NCI-H510A treated with DMSO at 0.1 percent for 48 hours (cell line): ENCODE measurements at places on chromosomes 11 and 22.

DNA sequence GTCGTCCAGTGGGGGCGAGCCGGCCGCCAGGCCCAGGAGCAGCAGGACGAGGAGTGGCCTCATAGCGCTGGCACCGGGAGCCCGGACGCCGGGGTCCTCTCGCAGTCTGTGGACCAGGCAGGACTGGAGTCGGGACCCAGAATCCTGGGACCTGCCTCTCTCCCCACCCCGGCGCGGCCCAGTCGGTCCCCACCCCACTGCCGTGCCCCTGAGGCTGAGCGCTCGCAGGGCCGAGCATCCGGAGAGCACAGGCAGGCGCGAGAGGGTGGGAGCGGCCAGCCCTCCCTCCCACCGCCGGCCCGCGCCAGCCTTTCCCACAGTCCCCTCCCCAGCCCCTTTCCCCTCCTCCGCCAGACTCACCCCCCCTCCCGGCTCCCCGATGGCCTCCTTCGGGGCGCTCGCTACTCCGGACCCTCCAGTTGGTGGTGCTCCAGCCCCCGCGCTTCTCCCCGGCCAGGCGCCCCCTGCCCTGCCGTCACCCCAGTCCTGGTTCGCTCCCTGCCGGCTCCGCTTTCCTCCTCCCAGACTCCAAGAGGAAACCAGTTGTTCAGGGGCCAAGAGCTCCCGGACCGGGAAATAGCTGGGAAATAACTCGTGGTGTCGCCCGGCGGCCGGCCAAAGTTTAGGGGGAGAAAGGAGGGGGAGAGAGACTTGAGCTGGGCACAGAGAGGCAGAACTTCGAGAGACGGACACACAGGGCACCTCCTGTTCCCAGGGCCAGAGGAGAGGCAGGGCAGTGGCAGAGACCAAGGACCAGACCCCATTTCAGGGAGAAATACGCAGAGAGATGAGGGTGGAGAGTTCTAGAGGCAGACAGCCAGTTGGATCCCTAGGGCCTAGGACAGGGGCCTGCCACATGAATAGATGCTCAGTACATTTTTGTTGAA, at the start of gene C1QTNF5:
Gene C1QTNF5, minus strand, starts transcription at position 549 of the 887 bp plus-strand sequence. Its CDS starts 486 bp downstream, at position 63.
- DNase-seq: no peak

- no peak for DNase-seq
Observed at GRCh38 chr11:99281331-99281730, 260.6 kb downstream of the CNTN5 start.

DNA sequence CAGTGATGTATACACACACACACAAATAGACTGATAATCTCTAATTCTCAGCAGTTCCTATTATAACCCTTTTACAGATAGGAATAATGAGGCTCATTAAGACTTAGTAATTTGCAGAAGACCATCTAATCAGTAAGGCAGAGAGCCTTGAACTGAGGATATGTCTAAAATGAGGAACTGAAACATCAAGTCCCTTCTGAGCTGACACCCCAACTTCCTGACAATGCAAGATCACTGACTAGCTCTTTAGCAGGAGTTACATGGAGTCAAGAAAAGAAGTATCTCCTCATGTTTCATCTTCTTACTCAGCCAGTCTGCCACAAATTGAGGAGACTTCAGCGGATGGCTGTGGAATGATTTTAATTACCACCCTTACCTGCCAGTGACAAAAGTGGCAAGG, 193.0 kb downstream of the MSANTD4 start:
- DNase-seq: no peak

DNA sequence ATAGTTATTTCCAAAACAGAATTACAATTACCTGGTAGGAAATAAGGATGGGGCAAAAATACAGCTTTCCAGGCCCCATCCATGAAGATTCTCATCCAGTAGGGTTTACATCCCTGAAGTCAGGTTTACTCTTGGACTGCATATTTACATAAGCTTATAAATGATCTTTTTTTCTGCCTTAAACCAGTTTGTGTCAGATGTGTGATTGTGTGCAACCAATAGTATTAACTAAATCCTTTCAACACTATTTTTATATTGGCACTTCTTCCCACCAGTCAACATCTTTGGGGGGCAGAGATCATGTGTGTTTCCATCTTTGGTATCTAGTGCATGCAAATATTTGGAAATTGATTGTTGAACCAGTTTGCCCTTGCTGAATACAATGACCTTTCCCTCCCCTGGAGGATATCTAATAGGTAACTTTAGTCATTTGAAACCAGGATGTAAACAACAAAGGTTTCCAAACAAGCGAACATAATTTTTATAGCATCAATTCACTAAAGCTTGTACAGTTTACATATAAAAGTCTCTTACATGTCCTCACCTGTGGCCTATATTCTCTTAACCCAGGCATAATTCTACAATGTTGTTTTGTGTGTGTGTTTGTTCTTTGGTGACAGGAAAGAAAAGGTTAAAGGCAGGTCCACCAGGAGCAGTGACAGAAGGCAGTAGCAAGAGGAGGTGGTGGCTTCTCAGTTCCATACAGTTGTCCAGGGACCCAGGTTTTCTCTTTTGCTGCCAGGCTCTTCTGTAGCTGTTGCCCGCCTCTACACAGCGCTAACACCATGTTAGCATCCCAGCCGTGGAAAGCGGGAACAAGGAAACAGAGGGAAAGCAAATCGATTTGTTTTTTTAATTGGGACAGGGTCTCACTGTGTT, 1.7 kb upstream of the ME3 start:
- DNase-seq: peak; percentile 63

- no peak for DNase-seq
Observed at GRCh38 chr22:30918761-30919160, 49.8 kb downstream of the MORC2 start.

DNA sequence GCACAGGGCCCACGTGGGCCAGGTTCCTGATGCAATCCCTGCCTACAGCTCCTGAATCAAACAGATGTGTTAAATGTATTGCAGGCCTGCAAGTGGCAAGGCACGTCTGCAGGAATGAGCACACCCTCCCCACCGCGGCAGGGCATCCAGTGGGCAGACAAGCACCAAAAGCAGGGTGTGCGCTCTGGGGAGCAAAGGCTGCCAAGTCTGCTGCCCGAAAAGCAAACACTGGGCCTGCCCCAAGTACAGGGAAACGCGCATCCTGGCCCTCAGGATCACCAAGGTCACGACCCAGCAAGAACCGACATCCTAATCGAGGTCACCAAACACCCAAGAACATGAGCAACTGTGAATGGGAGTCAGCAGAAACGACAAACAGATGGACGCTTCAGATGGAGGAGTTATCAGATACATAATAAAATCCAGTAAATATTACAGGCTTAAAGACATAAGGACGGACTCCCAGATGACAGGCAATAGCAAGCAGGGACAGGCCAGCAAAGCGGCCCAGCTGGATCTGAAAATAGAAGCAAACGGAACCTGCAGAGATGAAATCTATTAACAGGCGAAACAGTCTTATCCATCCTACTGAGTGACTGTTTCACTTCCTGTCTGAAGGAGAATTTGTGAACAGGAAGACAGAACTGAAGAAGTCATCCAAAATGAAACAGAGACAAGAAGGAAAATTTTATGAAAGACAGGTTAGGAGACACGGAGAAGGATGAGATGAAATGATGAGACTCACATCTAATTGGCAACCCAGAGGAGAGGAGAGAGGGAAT, 26.7 kb downstream of the CARS1 start:
- no peak for DNase-seq

- no peak for DNase-seq
Observed at GRCh38 chr11:106913141-106913540, 105.1 kb downstream of the GUCY1A2 start.

DNA sequence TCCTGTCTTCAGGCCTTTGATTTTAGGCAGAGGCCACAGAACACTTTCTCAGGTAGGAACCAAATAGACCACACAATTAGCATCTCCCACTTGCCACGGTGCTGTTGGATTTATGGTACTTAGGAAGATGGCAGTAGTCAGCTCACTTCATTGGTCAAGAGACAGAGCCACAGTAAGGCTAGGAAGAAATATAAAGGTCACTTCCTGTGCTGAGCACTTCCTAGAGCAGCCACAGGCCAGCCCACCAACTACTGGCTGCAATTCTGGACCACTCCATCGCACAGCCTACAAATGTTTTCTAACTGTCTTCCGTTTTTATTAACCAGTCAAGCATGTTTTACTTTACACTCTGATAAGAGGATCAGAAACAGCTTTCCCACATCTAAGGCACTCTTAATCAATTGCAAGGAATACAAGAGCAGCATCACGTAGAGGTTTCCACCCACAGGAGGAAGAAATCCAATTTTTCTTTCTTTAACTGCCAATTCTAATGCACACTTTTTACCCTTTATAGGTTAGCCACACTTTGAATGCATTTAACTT, 54.7 kb downstream of the ABTB2 start:
- DNase-seq: no peak

GRCh38 chr11:6611092-6611962, 689 bp downstream of the TAF10 start:
- no peak for DNase-seq

DNA sequence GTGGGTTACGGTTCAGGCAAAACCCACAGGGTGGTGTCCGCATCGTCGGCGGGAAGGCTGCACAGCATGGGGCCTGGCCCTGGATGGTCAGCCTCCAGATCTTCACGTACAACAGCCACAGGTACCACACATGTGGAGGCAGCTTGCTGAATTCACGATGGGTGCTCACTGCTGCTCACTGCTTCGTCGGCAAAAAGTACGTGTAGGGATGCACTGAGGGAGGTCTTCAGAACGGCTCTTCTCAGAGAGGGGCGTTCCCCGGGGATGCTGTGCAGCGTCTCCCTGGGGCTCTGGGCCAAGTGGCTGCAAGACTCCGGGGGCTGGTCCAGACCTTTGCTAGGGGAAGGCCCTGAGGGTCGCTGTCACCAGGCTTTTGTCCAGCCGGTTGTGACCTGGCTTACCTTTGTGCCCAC, 1.3 kb downstream of the ACR start:
- DNase-seq: no peak

DNA sequence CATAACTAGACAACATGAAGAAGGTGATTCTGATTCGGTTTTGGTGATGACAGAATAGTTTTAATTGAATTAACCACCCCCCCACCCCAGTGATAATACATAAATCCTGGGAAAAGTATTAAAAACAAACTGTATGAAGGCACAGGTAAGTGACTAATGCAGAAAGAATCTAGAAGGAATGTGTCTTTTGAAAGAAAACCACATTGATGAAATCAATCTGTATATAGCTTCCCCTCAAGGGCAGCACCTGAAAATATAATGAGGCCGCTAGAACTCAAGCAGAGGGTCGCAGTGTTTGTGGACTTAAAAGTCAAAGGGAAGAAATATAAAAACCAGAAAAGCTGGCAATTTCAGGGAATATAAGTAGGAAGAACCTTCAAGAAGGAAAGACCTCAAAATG, 580.5 kb upstream of the CHORDC1 start:
- no peak for DNase-seq

DNA sequence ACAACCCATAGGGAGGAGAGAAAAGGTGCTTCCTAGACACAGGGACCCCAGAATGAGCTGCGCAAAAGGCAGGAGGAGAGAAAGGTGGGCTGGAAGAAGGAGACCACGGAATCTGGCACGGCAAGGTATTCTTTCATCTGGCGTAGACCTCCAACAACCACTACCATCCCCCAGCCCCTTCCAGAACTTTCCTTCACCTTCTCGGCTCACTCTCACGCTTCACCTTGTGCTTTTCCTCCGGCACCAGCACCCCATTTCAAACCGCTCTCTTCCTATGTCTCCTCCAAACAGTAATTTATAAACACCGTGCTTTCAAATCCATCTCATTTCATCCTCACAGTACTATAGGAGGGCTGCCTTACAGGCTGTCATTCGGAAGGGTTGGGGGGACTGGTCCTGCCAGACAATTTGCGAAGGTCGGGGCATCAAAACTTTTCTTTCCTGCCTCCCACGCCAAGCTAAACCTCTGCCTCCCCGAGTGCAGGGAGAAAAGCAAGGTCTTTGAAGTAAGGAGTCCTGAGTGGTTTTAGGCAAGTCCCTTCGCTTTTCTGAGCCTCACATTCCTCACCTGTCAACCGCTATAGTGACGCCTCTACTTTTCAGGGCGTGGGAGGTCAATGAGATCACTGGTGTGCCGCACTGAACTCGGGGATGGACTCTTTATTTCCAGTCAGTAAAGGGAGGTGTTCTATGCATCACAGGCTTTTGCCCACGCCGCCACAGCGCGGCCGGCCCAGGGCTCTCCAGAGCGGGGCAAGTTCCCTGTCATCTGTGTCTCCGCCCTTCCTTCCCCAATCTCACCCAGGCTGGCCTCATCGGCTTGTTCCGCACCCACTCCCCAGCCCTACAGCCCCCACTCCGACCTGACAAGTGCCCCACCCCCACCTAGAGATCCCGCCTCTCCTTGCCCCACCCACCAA, 800 bp downstream of the KCTD21 start:
- DNase-seq: peak; percentile 48

GRCh38 chr22:45199723-45200122, 36.0 kb downstream of the NUP50 start:
- no peak for DNase-seq

DNA sequence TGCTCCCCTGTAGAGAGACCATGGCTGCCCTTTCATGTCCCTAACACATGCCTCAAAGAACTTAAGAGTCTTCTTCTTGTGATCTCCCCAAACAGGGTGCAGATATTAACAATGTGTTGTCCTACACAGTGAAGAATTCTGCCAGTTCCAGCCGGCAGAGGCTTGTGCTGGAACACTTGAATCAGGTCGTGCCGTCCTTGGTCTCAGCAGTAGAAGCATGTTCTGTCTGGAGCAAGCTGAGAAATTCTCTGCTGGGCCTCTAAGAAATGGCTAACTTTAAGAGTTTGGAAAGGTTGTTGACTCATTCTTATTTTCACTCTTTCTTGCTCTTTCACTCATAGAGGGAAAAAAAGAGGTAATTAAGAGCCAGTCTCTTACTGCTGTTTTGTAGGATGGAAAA, 71.1 kb upstream of the SLC25A18 start:
- DNase-seq: no peak

GRCh38 chr11:113730887-113731726, 25.0 kb upstream of the TMPRSS5 start:
- DNase-seq: peak; percentile 42

DNA sequence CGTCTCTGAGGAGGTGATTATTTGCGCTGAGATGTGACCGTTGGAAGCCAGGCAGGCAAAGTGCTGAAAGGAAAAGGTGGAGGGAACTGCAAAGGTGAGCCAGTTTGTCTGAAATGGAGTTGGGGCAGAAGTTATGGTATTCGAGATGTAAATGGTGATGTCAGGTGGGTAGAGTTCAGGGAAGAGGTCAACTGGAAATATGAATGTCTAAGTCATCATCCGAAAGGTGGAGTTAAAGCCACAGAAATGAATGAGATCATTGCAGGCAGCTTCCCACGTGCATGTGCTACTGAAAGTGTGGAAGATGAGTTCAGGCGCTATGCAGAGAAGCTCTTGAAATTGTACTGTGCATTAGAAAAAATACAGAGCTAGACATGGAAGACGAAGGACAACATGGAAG, 2.2 kb upstream of the BPIFC start:
- DNase-seq: no peak

- no peak for DNase-seq
Observed at GRCh38 chr11:74033046-74033445, 24.2 kb upstream of the UCP3 start.

GRCh38 chr11:65764434-65764833, 16.3 kb downstream of the AP5B1 start:
- DNase-seq: no peak
